Fibroblast of skin of abdomen (primary cell): ENCODE measurements at places on chromosomes 5 and 9.

DNA sequence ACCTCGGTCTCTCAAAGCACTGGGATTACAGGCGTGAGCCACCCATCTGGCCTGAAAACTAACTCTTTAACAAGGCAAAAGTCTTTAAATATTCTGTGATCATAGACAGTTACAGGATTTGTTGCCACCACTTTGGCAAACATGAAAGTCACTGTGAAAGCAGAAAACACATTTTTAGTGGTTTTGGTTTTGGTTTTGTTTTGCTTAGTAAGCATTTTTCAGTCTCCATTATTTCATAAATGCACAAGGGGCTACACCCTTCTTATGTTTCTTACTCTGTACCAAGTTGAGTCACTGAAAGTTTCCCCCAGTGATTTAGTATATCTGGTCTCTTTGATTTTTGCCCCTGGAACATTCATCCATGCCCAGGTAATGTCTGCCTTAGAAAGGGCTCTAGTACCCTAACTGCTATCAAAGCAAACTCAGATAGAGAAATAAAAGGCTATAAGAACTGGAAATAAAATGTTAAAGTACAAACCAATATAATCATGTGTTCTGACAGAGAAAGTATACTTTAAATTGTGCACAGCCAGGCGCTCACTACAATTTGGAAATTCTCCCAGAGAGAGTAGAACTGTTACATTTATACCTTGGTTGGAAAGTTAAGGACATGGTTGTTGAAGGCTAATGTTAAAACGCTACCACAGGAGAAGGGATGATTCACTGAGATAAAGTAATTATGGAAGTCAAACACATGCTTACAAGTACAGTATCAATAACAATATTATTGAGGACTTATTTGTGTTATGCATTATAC, 1022.5 kb upstream of the DMAC1 start:
- DNase-seq, result peak; percentile 24

DNA sequence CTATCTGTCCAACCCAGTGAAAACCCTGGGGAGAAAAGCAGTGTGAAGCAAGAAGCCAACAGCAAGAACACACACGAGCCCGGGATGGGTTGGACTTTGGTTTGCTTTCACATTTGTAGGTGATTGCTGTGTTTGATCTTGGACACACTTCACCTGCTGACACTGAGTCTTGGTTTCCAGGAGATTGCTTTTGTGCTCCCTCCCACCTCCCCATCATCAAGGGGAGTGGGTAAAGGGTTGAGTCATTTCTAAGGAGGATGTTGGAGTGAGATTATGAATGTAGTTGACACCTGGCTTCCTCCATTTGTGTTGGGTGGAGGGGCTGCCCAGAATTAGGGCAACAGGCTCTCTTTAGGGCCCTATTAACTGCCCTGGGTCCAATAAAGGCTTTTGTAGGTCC, 37.5 kb downstream of the ANKDD1B start:
- no peak for DNase-seq

DNA sequence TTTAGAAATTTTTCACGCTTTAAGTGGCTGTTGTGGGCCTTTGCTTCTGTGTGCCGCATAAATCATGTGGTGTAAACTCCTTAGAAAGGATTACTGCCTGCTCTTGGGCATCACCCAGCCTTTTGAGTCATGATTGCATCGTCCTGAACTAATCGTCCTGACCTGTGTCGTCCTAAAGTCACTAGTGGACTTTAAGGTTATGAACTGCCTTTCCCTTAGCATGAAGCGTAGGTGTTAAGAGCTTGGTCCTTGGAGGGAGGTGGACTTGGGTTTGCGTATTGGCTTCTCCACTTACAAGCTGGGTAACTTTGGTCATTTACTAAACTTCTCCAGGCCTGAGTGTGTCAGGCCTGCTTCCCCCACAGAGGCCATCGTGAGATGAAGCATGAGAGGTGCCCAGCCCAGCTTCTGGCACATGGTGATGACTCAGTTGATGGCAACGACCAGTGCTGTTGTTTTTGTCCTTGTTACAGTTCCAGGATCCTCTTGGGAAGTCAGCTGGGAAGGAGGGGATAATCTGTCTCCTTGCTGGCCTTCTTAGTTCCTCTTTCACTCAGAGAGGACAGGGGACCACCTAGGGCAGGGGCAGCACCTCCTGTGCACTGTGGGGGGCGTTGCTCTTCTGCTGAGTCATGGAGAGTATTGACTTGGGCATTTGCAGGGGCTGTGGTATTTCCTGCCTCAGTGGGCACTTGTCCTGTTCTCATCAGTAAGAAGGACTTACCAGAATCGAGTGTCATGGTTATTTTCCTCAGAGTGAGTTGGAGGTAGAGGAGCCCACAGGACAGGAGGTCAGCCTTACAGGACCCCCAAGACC, 54.2 kb upstream of the NCS1 start:
- DNase-seq, result peak; percentile 51

DNA sequence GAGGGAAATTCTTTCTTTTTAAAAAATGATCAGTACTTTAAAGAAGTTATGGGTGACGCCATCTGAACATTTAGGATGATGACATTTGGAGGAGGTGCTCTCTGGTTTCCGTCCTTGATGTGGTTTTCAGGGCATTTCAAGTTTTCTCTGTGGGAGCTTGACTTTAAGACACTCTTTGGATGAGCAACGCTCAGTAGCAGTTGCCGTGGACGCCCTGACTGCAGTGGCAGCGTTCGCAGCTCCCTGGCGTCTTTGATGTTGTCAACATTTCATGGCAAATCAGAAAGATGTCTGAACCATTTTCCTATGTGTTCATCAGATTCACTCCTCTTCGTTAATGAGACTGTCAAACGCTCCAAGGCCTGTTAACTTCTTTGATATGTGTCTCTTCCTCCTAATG, 86.1 kb downstream of the ZNF354C start:
- DNase-seq, result no peak

DNA sequence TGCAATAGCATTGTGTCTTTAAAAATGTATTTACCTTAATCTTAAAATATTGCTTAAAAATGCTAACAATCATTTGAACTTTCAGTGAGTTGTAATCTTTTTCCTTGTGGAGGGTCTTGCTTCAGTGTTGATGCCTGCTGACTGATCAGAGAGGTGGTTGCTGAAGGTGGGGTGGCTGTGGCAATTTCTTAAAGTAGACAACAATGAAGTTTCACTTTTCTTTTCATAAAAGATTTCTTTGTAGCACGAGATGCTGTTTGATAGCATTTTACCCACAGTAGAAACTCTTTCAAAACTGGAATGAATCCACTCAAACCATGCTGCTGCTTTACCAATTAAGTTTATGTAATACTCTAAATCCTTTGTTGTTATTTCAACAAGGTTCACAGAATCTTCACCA, 50.8 kb downstream of the NR3C1 start:
- DNase-seq, result no peak
